ENCODE measurements at places on chromosomes 12 and 14.

GRCh38 chr12:113591480-113591974 lies 119.9 kb upstream of the LHX5 start:
- DNase-seq = no peak

GRCh38 chr12:102503831-102504230 lies 23.5 kb upstream of the IGF1 start:
- no peak for DNase-seq

DNA sequence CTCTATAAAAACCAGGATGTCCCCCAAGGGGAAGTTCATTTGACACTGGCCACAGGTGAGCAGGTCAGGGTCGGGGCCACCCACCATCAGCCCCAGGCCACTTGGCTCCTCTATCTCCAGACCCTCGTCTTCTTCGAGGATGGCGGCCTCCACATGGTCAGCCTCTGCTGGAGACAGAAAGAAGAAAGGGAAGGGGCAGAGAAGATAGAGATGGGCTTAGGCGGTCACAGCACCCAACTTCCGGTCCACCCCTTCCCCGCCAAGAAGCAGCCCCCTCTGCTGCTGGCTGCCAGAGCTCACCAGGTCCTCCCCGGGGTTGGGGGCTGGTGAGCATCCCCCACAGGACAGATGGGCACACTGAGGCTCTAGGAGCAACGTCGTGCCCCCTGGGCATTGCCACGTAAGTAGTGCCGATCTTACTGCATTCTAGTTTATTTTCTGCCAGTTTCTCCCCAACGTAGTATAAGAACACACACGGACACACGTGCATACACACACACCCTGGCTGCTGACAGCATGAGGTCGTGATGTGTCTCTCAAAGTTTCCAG lies 14.2 kb downstream of the BCL11B start:
- no peak for DNase-seq

GRCh38 chr14:103763730-103764488 lies 48.3 kb downstream of the ZFYVE21 start:
- no peak for DNase-seq

DNA sequence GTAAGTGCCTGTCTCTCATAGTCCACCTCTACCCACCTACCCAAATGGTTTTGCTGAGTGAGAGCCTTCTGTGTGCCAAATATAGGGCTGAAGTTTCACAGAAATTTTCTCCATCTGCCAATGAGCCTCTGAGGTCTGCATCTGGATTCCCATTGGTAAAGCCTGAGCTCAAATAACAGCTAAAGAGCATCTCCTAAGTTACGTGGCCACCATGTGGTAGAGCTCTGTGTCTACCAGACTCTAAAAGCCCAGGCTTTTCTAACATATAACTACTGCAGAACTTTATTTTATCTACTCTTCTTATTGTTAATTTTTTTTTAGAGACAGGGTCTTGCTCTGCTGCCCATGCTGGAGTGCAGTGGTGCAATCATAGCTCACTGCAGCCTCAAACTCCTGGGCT lies 16.0 kb downstream of the AMDHD1 start:
- DNase-seq = no peak

GRCh38 chr12:115756271-115756670 lies 521.2 kb downstream of the MED13L start:
- DNase-seq = no peak

GRCh38 chr12:29164477-29165393 lies 15.7 kb downstream of the FAR2 start:
- DNase-seq = no peak

DNA sequence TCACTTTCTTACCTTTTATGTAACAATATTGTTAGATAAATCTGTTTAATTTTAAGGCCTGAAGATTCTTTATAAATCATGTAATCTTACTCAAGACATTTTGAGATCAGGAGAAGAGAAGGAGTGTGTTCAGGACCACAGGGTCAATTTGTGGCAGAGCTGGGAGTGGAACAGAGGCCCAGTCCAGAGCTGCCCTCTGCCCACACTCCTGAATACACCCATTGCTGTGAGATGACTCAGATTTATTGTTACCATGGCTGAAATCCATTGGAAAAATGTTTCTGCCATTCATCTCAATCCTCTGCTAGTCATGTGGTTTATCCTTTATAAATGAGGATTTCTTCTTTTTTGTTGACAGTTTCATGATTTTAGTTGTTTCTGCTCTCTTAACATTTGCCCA lies 100.5 kb upstream of the STXBP6 start:
- DNase-seq = no peak

DNA sequence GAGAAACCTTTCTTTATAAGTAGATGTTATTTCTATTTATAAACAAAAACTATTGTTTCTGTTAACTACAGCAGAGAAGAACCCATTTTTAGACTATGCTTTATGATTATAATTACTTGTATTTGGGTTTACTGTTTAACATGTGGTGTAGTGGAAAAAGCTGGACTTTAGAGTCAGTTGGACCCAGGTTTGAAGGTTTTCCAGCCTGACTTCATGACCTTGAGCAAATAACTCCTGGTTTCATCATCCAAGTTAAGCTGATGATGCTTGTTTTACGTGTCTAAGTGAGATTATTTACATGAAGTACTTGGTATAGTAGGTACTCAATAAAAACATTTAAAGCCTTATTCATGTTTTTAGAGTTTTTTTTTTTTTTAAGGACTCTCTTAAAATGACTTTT lies 221.8 kb upstream of the ARHGAP5 start:
- DNase-seq = no peak

DNA sequence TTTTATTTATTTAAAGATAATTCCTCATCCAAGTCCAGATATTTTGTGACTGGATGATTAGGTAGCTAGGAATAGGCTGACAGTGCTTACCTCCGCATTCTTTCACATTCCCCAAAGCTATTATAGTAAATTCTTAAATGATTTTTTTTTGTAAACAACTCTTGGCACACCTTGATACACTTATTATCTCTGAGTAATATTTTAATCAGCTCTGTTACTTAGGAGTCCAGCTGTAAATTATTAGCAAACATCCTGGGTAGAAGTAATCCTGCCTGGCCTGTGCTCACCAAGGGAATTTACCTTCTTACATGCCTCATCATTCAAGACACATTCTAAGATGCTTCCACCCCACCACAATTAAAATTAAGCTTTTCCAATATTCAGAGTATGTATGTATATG lies 186.1 kb downstream of the SLC2A13 start:
- DNase-seq = no peak

DNA sequence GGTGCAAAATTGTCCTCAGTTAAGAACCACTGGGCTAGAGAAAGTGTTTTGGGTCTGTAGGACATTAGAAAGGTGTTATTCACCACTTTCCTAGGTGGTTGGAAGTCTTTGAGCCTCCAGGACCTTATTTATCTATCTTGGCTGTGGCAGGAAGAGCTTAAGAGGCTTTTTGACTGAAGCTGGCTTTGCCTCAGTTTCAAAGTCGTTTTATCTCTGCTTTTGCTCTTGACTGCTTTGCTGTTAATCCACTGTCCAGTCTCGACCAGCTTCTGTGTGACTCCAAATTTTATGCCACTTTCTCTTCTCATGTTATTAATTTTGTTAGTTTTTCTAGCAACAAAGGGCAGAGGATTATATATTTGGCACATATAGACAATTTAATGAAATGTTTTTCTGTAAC lies 60.3 kb downstream of the PPHLN1 start:
- DNase-seq = no peak

DNA sequence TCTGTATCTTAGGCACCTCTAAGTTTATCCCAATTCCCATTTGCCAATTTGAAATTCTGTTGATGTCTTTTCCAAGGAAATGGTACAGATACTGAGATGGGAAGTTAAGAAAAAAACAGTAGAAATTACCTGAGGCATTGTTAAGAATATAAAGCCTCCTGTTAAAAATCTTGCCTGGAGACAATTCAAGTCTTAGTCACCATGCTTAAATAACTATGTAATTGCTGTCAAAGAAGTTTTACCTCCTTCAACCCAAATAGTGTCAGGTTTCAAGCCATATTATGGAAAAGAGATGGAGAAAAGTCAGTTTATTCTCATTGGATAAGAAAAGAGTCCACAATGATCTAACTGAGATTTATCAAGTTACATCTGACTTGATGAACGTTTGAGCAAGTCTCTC lies 974.7 kb downstream of the GALC start:
- DNase-seq = no peak

DNA sequence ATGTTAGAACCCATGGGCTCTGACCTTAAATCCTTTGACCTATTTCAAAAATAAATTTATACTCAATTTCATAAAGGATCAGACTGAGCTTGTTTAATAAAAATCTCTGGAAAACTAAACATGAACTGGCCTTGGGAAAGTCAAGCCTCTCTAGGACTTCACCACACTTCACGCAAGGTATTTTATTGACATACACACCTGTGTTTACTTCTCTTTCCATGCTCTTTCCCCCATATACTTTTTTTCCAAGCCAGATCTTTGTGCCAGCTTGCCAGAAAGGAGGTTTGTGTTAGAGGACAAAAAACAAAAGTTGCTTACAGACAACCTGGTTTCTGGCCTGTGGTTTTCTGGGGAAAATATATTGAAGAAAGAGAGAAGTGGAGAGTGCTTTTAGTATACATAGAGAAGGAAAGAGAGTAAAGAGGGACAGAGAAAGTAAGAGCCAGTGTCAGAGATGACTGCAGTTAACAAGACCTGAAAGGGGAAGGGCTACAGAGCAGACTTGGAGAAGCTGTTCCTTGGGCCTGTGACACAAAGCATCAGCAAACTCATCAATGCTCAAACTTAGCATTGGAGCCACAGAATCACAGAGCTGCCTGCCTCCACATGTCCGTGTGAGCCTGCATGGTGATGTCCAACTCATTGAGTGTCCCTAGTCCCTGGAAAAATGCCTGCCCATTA lies 77.3 kb upstream of the TMTC2 start:
- no peak for DNase-seq

DNA sequence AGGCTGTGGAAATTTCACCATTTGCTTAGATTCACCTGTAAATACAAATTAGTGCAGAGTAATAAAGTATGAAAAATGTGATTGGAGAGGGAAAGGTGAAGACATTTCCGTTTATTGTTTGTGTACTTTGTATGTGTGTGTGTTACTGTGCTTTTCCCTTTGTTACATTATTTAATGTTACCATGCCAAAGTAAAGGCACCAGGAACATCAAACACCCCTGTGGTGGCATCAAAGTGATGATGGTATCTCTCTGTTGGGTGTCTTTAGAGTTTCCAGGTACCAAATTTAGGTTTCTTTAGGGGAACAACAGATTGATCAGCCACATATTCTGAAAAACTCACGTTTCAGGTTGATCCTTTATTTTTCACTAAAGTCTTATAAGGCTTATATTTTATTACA lies 189.0 kb upstream of the FBXO33 start:
- no peak for DNase-seq

- no peak for DNase-seq
Measured at GRCh38 chr12:87121896-87122295, 865.7 kb upstream of the MGAT4C start.

GRCh38 chr12:52427083-52427482 lies 7.1 kb downstream of the KRT75 start:
- no peak for DNase-seq

DNA sequence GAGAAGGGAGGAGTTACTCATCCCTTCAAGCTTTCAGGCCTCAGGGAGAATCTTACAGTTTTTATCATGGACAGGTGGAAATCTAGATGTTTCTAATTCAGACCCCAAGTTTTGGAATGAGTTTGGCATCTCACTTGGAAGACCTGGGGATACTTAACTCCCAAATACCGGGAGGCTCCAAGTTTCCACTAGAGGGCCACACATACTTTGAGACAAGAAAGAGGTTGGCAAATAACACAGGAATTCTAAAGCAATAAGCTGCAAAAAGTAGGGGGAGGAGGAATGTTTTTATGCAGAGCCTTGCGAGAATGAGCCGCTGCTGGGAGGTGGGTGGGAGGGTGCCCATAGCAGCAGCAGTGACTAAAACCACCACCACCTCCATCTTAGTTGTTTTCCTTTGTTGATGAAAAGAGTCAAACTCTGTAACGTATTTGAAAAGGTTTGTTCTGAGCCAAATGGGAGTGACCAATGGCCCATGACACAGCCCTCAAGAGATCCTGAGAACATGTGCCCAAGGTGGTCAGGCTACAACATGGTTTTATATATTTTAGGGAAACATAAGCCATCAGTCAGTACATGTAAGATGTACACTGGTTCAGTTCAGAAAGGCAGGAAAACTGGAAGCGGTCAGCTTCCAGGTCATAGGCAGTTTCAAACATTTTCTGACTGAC lies 34.2 kb upstream of the RNASE1 start:
- no peak for DNase-seq

- peak; percentile 1 for DNase-seq
Measured at GRCh38 chr12:8860165-8860961, 37.9 kb downstream of the A2ML1 start.

- no peak for DNase-seq
Measured at GRCh38 chr14:31787377-31787776, 226.2 kb downstream of the NUBPL start.

GRCh38 chr14:79852950-79853744 lies 358.2 kb downstream of the DIO2 start:
- DNase-seq = no peak

DNA sequence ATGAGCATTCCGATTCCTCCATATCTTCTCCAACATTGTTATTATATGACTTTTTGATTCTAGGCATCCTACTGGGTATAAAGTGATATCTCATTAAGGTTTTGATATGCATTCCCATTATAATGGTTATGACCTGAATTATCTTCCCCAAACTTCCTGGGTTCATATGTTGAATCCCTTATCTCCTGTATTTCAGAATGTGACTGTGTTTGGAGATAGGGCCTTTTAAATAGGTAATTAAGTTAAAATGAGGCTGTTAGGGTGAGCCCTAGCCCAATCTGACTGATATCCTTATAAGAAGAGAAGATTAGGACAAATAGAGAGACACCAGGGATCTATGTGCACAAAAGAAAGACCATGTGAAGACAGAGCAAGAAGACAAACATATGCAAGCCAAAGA lies 96.9 kb upstream of the PMCH start:
- DNase-seq = no peak

- DNase-seq = no peak
Measured at GRCh38 chr14:57085801-57086200, 182.9 kb downstream of the EXOC5 start.

- DNase-seq = peak; percentile 76
Measured at GRCh38 chr12:6914246-6914946, at the start of gene ENO2. Gene ENO2 (plus strand): TSS chr12:6914580. CDS start chr12:6915833, 1,253 bp downstream.

GRCh38 chr12:34607520-34608195 lies 585.4 kb downstream of the ALG10 start:
- no peak for DNase-seq

GRCh38 chr14:34668111-34668510 lies 38.2 kb upstream of the SNX6 start:
- no peak for DNase-seq

- DNase-seq = no peak
Measured at GRCh38 chr12:27246774-27247173, 2.7 kb downstream of the STK38L start.

DNA sequence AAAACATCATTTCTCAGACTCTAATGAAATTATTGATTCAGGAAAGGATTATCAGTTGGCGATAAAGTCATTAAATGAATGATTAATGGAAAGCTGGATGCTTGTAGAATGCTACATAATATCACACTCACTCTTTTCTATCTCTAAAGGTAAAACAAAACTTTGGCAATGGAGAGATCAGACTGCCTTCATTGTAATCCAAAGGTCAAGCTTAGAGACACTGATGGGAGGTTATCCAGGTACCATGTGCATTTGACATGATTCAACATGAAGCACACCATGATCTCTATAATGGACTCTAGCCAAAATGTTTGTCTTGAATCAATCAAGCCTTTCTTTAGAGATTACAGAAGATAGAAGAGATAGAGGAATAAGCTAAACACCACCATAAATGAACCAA lies 110.1 kb upstream of the USP44 start:
- DNase-seq = no peak

- no peak for DNase-seq
Measured at GRCh38 chr12:104309446-104309993, 6.0 kb downstream of the EID3 start.
